Stimulated activated CD4-positive, alpha-beta T cell treated with anti-CD3 and anti-CD28 coated beads, Interleukin-2, amount 100 ng/mL, for 24 hours (primary cell): ENCODE measurements at places on chromosomes 12 and 14.

- no peak for DNase-seq
Observed at GRCh38 chr14:56998728-56999127, 188.4 kb upstream of the OTX2 start.

GRCh38 chr12:124809878-124810277 is 53.8 kb downstream of the SCARB1 start:
- no peak for DNase-seq

GRCh38 chr14:52836063-52836462 is 44.7 kb upstream of the GNPNAT1 start:
- no peak for DNase-seq

GRCh38 chr12:68665016-68665569 is 21.7 kb upstream of the NUP107 start:
- DNase-seq: no peak

DNA sequence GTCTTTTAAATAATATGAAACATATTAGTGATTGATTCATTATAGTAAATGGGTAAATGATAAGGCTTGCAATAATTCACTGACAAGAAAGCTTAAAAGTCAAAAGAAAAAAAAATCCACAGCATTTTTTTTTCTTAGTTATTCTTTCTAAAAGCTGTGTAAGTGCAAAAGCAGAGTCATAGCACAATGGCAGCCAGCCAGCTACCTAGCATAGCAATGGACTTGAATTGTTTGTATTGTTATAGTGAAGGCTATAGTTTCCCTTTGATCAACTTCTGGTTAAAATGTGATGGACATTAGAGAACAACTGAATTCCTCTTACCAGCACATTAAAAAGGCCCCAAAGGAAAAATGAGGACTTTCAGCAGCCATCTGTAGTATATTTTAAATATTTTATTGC is 232.1 kb downstream of the NAV3 start:
- no peak for DNase-seq

DNA sequence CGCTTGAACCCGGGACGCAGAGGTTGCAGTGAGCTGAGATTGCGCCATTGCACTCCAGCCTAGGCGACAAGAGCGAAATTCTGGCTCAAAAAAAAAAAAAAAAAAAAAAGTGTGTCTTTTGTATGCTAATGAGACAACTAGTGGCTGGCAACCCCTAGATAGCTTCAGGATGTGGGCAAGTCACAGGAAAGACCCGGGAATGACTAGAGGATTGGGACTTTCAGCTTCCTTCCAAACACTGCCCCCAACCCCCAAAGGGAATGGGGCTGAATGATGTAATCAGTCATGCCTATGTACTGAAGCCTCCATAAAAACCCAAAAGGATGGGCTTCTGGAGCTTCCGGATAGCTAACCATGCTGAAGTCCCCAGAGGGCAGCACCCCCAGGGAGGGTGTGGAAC is 28.6 kb downstream of the USP44 start:
- no peak for DNase-seq

- DNase-seq: no peak
Observed at GRCh38 chr12:75611041-75611440, 99.6 kb upstream of the KRR1 start.

GRCh38 chr12:78914859-78915331 is 50.3 kb downstream of the SYT1 start:
- no peak for DNase-seq

- DNase-seq: no peak
Observed at GRCh38 chr12:14379508-14379907, 14.0 kb downstream of the ATF7IP start.

DNA sequence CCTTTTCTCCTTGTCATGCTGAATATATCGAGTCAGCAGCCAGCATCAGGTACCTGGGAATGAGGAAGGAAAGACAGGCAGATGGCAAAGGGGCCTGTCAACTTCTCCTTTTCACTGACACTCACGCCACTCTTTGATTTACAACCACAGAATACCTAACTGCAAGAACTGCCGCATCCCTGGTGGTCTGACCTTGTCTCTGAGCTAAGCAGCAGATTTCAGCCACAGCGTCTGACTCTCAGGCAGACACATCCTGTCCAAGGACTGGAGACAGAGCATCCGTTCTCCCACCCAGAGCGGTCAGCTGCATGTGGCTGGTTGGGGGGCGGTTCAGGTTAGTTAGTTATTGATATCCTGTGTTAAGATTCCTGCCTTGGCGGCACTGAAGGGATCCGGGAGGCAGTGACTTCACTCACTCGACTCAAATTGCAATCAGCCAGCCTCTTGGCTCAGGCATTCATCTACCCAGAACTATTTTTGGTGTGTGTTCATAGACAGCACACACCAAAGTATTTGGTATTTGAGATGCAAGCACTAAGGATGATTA is 11.2 kb upstream of the MAP1LC3B2 start:
- no peak for DNase-seq

GRCh38 chr12:129788506-129789084 is 115.2 kb downstream of the TMEM132D start:
- DNase-seq: no peak

DNA sequence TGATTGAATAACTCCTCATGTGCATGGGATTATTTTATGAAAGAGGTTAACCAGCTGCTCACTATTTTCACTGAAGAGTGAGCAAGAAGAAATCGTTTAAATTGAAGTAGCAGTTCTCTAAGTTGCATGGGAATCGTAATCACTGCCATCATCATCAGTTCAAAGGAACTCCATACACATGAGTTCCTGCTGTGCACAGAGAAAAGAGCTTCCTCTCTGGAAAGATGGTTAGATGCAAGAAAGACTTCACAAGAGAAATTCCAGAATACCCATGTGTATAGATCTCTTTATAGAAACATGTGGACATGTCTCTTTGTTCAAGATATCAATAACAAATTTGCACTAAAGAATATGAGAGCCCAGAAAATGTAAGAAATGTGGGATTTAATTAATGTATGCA is 291.3 kb downstream of the PDZRN4 start:
- DNase-seq: no peak

DNA sequence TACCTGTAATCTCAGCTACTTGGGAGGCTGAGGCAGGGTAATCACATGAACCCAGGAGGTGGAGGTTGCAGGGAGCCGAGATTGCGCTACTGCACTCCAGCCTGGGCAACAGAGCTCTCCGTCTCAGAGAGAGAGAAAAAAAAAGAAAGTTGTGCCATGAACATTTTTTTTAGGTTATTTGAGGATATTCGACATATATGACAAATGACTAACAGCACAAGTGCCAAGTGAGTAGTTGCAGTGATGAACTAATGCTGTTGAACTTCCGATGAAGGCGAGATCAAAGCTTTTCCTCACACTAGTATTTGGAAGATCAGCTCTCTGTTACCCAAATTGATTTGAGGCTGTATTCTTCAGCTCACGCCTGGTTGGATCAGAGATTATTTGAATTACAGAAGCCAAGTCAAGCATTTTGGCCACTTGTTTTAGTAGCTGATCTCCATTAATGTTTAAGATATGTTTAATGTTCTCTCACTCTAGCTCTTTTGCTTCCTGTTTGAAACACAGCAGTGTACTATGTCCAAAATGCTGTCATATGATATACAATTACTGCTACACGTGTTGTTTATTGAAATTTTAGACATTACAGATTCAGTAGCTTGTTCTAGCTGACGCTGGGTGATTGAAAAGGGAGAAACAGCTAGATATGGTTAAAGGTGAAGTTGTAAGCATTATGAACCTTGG is 43.4 kb downstream of the WDR20 start:
- DNase-seq: no peak

DNA sequence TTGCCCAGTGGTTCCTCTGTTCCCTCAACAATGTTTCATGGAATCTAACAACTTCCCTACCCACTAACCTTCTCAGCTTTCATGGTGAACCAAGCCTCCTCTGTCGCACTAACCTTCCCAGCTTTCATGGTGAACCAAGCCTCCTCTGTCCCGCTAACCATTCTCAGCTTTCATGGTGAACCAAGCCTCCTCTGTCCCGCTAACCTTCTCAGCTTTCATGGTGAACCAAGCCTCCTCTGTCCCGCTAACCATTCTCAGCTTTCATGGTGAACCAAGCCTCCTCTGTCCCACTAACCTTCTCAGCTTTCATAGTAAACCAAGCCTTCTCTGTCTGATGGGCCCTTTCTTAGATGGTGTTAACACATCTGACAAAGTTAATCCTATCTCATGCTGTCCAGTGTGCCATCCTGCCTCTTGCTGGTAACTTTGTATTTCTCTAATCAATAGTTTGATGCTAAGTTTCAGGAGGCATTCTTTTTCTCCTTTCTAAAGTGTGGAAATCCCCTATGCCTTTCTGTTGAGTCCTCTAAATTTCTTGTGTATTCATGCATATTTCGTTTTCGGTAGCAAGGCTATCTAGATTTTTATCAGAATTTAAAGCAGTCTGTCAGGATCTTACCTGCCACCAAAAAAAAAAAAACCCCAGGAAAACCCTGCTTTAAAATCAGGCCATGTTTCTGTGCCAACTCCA is 26.8 kb upstream of the KCNK13 start:
- DNase-seq: no peak

GRCh38 chr14:78022059-78022458 is 148.1 kb upstream of the NRXN3 start:
- DNase-seq: peak; percentile 29

DNA sequence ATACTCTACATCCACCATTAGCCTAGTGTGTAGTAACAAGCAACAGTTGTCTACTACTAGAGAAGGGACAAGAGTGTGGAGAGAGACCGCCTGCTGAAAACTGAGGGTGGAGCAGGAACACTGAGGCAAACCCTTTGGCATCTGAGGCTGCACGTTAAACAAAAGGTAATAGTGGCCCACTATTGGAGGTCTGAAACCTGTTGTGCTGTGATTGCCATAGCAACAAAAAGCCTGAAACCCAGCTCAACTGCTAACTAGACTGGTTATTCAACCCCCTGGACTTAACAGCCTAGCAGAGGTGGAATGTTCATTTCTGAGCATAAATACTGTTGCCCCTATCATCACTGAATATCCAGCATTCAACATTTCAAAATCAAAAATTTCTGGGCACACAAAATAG is 43.0 kb downstream of the PPP4R4 start:
- no peak for DNase-seq

GRCh38 chr12:9068600-9068999 is 47.1 kb downstream of the A2M start:
- no peak for DNase-seq

DNA sequence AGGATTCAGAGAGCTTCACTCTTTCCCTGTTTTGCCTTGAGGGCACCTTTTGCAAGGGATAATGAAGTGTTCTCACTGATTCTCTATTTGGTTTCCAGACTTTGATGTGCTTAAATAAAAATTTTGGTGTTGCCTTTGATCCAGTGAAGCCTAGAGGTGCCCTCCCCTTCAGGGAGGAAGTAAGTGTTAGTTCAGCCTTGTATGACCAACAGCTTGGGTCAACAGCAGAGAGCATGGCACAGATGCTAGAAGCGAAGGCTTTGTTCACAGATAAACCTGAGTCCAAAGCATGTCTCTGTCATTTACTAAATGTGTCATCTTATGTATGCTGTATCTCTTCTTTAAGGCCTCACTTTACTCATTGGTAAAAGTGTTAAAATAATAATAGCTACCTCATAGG is 52.8 kb upstream of the STXBP6 start:
- no peak for DNase-seq

- DNase-seq: no peak
Observed at GRCh38 chr14:77822307-77822706, 22.4 kb downstream of the ADCK1 start.

- DNase-seq: no peak
Observed at GRCh38 chr14:74595006-74595735, 16.9 kb downstream of the LTBP2 start.
